HL-60 (cell line): ENCODE measurements at places on chromosomes 4 and X.

DNA sequence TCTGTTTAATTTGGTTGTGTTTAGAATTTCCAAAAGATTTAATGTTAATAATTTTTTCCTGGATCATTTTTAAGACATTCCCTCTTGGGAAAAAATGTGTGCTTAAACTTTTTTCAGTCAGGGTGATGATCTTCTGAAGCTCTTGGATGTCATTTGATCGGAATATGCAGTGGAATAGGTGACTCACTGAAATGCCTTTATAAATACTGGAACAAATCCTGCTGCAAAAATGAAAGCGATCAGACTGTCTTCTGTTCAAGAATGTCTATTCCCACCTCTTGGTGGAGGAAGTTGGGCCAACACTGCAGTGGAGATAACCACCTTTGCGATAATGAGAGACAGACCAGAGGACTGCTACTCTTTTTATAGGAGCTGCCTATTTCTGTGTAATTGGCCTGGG lies 46.7 kb downstream of the LARP1B start:
- DNase-seq, result no peak

DNA sequence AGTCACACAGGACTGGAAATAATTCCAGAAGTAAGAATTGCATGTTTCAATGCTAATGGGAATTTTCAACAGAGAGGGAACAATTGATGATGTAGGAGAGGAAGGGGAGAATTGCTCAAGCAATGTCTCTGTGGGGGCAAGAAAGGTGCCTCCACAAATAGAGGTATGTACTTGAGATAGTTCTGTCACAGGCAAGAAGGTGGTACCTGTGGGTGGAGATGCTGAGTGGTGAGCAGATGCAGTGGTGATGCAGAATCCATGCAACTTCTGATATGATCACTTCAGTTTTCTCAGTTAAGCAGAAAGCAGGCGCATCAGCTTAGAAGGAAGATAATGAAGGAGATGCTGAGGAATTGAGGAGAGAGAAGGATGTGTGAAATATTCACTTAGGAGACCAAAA lies 55.1 kb upstream of the SEC24B start:
- DNase-seq, result no peak

- no peak for DNase-seq
Measured at GRCh38 chrX:112874175-112874574, 33.5 kb upstream of the AMOT start.

DNA sequence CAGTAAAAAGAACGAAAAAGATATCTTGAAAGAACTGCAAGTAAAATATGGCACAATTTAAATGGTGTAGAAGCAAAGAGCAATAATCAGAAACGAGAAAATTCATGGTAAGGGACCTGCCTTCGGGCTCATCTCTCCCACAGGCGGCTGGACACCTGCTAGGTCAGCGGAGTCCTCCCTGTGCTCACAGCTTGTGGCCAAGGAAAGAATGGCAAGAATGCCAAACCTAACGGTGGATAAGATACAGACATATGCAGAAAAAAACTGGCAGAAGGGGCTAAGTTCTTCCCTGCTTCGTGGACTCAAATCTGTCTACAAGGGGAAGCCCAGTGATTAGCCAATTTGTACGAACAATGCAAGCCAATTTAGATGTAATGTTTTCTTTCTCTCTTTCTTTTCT lies 152.1 kb upstream of the VCX start:
- DNase-seq, result no peak

- no peak for DNase-seq
Measured at GRCh38 chr4:117831060-117831683, 203.1 kb upstream of the NDST3 start.

DNA sequence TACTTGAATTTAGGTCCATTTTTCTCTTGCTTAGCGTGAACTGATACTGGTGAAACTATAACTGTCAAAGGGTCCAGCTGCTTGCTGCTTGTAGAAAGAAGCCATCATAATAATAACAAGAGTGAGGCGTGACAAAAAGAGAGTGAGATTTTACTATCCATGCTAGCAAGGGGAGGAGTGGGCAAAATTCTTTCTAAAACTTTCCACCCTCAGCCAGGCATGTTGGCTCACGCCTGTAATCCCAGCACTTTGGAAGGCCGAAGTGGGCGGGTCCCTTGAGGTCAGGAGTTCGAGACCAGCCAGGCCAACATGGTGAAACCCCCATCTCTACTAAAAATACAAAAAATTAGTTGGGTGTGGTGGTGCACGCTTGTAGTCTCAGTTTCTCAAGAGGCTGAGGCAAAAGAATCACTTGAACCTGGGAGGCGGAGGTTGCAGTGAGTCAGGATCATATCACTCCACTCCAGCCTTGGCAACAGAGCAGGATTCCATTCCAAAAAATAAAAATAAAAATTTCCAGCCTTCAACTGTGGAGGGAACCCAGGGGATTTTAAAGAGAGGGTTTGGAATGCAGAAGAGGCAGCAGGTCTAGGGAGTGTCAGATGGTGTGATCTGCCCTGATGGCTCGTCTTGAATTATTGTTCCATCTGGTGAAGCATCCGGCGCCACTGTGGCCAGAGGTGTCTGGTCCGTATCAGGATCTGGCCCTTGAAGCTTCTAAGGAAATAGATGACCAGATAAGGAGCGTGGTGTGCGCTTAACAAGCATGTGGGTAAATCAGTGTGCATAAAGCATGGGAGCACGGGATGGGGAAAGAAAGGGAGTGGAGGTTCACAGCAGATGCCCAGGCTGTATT lies 51.8 kb downstream of the LRP2BP start:
- DNase-seq, result no peak

- no peak for DNase-seq
Measured at GRCh38 chr4:169677150-169677748, 56.9 kb downstream of the CLCN3 start.

GRCh38 chr4:13476915-13477314 lies 7.2 kb downstream of the RAB28 start:
- no peak for DNase-seq

DNA sequence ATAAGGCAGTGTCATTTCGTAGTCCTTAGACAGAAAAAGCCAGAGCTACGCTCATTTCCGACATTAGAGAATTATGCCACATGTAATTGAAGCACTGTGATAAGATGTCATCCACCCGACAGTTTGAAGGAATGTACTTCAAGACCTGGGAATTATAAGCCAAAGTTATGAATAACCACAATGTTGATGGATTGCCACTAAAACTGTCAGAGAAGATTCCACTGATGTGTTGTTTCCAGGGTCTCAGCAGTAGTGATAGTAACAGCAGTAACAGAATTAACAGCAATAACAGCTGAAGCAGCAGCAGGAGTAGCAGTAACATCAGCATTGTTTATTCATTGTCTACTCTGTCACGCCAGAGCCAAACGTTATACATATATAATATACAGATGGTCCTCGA lies 24.7 kb downstream of the RAB33A start:
- DNase-seq, result no peak

GRCh38 chr4:63226229-63226628 lies 1183.0 kb downstream of the TECRL start:
- DNase-seq, result no peak

GRCh38 chr4:129600898-129601297 lies 504.9 kb downstream of the C4orf33 start:
- DNase-seq, result no peak

GRCh38 chrX:97309487-97310116 lies 425.9 kb downstream of the RPA4 start:
- no peak for DNase-seq

DNA sequence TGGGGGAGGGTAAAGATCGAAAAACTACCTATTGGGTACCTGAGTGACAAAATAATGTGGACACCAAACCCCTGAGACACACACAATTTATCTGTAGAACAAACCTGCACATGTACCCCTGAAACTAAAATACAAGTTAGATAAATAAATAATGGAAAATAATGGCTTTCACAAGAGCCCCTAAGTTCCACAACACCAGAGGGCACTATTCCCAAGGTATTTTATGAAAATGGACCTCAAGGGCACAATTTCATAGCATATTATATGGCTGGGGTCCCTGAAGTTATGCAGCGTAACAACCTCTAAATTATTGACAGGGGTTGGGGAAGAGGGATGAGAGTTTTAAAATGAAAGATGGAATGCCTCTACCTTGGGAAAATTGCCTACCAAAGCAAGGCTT lies 81.3 kb upstream of the TMEM33 start:
- no peak for DNase-seq
